ENCODE measurements at places on chromosomes 12 and 14.

- no peak for DNase-seq
Observed at GRCh38 chr14:94701861-94702370, 68.0 kb downstream of the GSC start.

- no peak for DNase-seq
Observed at GRCh38 chr12:81141217-81141616, 63.3 kb downstream of the ACSS3 start.

- no peak for DNase-seq
Observed at GRCh38 chr12:9347328-9348127, 139.3 kb upstream of the PZP start.

DNA sequence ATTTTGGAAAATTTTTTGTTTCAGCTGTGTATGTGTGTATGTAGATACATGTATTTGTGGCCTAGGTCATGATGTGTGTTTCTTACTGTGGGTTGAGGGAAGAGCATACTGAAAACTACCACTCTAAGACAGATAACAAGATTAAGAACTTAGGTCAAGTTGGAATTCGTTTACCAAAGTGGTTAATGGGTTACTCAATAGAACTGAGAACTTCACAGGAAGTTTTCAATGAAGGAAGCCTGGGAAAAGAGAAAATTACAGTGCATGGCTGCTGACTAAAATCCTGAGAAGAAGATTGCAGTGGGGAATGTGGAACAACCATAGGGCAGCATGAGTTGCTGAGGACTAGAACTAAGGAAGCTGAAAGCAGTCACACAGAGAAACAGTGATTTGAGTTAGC is 21.4 kb upstream of the FOXG1 start:
- DNase-seq, result no peak

DNA sequence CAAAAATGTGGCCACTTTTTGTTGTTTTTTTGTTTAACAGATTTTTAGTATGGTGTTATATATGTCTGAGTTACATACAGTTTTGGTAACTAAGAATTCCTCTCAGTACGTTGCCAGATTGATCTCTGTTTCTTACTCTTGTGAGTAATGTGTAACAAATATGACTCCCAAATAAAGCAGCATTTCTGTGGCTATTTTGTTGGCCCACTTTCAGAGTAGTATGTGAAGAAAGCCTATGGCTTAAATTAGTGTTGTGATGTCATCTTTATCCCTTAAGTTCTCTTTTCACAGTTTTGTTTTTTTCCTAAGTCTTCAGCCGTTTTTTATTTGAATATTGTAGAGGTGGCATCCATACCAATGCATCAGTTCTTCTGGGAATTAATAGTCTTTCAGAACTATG is 10.7 kb downstream of the PCNX4 start:
- DNase-seq, result no peak

GRCh38 chr14:30142216-30142615 is 214.6 kb upstream of the PRKD1 start:
- no peak for DNase-seq

- DNase-seq, result no peak
Observed at GRCh38 chr12:54701940-54702592, 53.9 kb upstream of the DCD start.

DNA sequence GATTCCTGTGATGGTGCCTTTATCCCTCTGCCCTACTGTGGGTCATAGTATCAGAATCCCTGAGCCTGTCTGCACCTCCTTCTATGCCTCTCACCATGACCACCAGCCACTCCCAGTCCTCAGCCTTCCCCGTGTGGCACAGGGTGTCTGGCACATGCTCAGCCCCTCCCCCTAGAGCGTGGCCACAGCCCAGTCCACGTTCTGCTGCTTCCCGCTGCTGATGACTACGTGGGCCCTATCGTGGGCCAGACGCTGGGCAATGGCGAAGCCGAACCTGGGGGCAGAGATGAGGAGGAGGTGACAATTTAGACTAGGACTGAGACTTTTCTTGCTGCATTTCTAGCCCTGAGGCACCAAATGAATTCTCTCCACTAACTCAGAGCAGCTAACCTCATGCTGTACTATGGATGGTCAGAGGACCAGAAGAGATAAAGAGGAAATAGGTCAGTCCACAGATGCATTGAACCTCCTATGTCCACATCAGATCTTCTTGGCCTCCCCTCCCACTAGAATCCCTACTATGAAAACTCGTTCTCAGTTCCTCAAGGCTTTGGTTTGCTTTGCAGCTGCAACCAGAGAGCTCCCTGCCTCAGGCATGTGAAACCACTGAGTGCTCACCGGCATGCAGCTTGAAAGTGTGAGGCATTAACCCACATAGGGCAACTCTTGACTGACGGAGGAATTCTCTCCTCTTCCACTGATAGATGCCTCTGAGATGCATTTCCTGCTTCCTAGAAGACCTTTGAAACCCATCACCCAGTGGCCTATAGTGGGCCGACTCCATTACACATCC is 126.3 kb upstream of the DHRS4 start:
- DNase-seq, result no peak

DNA sequence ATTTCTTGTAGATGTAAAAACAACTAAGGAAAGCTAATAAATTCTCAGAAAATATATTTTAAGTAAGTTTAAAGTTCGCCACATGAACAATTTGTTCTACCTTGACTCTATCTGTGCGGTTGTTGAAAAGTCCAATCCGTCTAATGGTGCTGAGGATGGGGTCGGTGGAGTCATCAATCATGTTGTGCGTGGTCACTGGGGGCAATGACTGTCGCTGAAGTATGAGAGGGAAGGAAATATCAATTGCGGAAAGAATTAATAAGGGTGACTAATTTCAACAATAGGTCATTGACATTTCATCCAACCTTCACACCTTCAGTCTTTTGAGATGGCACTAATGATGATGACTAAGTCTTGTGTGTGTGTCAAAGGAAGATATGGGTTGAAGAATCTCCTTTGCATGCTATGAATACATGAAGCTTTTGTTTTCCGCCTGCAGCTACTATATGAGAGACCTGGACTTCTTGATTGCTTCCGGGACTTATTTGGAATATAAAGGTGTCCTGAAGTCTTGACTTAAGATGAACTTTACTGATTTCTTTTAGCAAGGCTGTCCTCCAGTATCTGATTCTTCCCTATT is 32.1 kb downstream of the SPX start:
- DNase-seq, result no peak

- DNase-seq, result no peak
Observed at GRCh38 chr12:49847161-49847560, 4.3 kb upstream of the BCDIN3D start.

- no peak for DNase-seq
Observed at GRCh38 chr14:44586910-44587309, 79.8 kb upstream of the FSCB start.

DNA sequence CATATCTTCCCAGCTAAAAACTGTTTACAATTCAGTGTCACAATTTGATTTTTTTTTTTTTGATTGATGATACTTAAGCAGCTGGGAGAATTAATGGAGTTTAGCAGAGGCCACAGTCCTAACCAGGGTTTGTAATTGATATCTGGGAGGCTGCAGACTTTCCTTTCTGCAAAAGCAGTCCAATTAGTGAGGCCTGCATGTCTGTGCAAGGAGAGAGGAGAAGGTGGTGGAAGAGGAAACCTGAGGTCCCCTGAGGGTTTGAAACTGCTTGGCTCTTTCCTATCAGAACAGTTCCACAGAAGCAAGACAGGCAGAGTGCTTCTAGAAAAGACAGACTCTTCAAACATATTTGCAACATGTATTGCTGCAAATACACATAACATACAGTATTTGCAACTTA is 160.8 kb upstream of the KRR1 start:
- no peak for DNase-seq

DNA sequence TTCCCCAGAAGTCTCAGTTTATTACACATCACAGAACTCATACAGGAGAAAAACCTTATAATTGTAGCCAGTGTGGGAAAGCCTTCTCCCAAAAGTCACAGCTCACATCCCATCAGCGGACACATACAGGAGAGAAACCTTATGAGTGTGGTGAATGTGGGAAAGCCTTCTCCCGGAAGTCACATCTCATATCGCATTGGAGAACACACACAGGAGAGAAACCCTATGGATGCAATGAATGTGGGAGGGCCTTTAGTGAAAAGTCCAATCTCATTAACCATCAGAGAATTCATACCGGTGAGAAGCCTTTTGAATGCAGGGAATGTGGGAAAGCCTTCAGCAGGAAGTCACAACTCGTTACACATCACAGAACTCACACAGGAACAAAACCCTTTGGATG is 20.1 kb downstream of the ZNF84 start:
- DNase-seq, result no peak

DNA sequence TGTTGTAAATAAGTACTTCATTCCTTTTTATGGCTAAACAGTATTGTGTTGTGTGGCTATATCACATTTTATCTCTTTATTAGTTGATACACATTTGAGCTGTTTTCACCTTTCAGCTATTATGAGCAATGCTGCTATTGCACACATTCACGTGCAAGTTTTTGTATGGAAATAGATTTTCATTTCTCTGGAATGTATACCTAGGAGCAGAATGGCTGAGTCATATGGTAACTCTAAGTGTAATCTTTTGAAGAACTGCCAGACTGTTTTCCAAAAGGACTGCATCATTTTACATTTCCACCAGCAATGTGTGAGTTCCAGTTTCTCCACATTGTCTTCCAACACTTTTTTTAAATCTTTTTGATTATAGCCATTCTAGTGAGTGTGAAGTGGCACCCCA is 134.0 kb downstream of the SRGAP1 start:
- no peak for DNase-seq

- no peak for DNase-seq
Observed at GRCh38 chr12:106709068-106709511, 65.4 kb upstream of the RIC8B start.

- DNase-seq, result no peak
Observed at GRCh38 chr14:104298458-104298857, 160.1 kb downstream of the KIF26A start.

DNA sequence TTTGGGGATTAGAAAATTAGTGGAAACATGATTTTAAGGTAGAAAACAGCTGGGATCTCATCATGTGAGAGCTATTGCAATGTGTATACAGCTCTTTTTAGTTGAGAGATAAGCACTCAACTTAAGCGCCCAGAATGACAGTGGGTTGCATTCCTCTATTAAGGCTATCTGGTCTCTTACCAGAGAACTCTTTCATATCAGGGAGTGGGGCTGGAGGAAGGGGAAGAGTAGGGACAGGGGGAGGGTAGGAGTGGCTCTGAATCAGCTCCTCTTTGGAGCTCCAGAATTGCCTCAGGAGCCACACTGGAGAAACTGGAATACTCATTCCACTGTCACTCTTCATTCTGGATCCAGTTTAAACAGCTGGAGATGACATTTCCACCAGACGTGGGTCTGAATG is 9.2 kb upstream of the PLEKHG3 start:
- no peak for DNase-seq

DNA sequence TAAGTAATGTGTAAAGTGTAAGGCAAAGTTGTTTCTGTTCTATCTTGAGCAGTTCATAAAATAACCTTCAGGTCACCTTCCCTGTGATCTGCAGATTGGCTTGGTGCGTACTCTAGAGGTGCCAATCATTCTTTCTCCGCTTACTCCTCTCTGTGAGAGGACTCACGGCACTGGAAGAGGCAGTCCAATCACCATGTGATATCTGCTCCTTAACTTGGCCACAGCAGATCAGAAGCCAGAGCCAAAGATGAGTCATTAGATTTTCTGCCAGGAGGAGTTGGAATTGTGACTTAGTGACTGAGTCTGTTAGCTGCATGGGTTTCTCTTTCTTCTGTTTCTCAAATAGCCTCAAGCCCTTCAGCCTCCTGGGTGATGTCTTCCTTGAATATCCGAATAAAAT is 165.5 kb downstream of the SLC41A2 start:
- DNase-seq, result no peak

DNA sequence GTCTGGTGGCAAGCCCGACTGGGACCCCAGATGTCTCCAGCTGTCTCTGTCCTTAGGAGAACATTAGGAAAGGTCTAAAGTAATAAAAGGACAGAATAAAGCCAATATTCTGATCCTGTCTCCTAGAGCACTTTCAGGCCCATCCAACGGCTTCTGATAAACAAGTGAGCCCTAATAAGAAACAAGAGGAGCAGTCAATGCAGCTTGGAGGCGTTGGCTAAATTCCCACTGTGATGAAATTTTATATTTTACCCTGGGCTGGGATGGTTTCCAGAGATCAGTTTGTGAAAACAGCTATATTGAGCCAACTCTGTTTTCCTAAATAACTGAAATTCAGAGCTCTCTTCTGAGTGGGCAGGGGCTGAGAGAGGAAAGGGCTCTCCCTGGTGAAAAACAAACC is 55.5 kb upstream of the SRRM4 start:
- DNase-seq, result no peak

- DNase-seq, result no peak
Observed at GRCh38 chr14:69443296-69443805, 41.2 kb upstream of the PLEKHD1 start.

GRCh38 chr12:25182765-25183164 is 12.2 kb downstream of the DNAI7 start:
- no peak for DNase-seq

GRCh38 chr12:95187865-95188415 is 29.3 kb downstream of the FGD6 start:
- DNase-seq, result no peak

DNA sequence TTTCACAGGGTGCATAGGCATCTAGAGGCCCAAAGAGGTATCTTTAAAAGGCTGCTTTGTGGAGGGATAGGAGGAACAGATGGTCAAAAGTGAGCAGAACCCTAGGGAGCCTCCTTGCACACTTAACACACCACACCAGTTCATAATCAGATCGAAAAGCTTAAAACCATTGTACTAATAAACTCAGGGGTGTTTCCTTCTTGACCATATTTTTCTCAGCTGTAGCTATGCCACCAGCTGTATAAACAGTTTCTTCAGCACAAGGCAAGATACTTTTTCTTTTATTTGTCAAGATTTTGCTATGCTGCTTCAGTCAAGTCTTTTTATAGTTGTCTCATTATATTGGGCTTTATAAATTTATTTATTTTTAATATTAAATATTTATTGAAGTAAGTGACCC is 88.7 kb downstream of the RIC8B start:
- DNase-seq, result no peak

- DNase-seq, result no peak
Observed at GRCh38 chr12:98592825-98593322, 612 bp upstream of the SLC25A3 start.

- no peak for DNase-seq
Observed at GRCh38 chr14:91891101-91891500, 23.8 kb upstream of the TC2N start.

DNA sequence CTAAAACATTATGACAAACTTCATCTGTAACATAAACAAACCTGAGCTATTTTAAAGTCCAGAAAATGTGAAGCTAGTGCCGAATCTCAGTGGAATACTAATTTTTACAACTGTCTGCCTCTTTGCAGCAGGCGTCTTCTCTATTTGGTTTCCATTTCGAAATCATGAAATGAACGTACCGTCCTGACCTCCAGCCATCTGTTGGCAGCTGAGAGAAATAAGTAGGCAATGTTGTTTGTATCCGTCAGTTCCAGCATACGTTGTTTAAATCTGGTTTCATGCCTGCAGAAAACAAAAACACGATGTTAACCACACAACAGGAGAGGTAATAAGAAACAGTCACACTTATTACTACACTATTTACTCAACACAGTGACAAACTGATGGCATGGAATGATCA is 54.3 kb upstream of the KCNJ8 start:
- DNase-seq, result no peak

GRCh38 chr14:69955855-69956845 is 76.9 kb downstream of the SMOC1 start:
- DNase-seq, result no peak

- DNase-seq, result no peak
Observed at GRCh38 chr14:61351477-61351876, 30.1 kb downstream of the PRKCH start.

Data from esophagus squamous epithelium (tissue), 5 donors.